ENCODE measurements at places on chromosomes 2 and 18. TPM values are rescaled to one million over a fixed set of nuclear protein-coding genes. Genes with fewer than 3 reads are reported as not detected.

The UGT1A6 gene
- polyA plus RNA-seq, result 2.9 TPM

- no peak for DNase-seq
Observed at GRCh38 chr2:65031341-65032018, 24.7 kb upstream of the CEP68 start.

DNA sequence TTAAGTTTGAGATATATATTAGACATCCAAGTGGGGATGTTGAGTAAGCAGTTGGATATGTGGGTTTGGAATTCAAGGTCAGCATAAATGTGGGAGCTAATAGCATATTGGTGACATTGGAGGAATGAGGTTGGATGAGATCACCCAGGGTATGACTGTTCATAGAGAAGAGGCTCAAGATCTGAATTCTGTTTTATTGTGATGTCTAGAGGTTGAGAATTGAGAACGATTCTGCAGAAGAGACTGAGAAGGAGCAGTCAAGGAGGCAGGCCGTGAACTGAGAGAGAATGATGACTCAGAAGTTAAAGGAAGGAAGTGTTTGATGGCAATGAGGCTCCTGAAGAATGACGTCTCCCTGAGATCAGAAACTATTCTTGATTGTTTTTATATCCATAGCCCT is 5.9 kb downstream of the SERPINB11 start:
- DNase-seq, result no peak

- DNase-seq, result peak; percentile 76
Observed at GRCh38 chr2:102848366-102848839, 86.6 kb downstream of the TMEM182 start.

The CYS1 gene
- 1.2 TPM for polyA plus RNA-seq

GRCh38 chr2:42879913-42880737 is 87.7 kb upstream of the HAAO start:
- no peak for DNase-seq

- no peak for DNase-seq
Observed at GRCh38 chr2:70779911-70780545, 10.4 kb downstream of the FIGLA start.

DNA sequence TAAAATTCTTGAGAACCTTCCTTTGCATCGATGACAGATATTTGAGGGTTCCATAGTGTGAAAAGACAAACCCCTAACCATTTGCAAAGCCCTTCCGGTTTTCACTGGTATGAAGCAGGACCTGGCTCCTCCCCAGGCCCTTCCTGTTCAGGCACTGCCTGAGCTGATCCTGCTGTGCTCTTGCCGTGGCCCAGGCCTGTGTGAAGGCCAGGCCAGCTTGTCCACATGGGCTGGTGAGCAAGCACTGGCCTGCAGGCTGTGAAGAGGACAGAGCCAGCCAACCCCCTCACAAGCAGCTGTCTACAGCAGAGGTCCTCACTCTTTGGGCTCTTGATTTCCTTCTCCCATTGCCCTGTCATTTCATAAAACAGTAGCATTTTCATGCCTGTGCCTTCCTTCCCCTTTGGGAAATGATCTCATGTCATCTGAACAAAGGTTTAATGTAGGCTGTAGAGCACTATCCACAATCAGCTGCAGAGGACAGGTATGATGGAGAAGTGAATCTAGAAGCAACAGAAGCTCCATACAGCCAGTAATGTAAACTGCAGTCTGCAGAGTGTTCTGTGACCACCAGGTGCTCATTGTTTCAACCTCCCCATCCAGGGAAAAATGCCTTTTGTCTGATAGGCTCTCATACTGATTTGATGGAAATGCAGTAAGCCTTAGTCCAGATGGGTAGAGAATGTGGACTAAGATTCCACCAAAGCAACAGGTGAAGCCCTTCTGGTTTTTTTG is 19.8 kb downstream of the MPHOSPH10 start:
- no peak for DNase-seq

- DNase-seq, result no peak
Observed at GRCh38 chr2:231294116-231294515, 95.7 kb downstream of the ARMC9 start.

The GREB1L gene
- 1.1 TPM for polyA plus RNA-seq

GRCh38 chr2:98477506-98477905 is 32.8 kb downstream of the INPP4A start:
- DNase-seq, result no peak

GRCh38 chr2:70927138-70927537 is 8.6 kb upstream of the ATP6V1B1 start:
- DNase-seq, result no peak

GRCh38 chr2:236818281-236819045 is 248.8 kb downstream of the ACKR3 start:
- DNase-seq, result no peak

The DAPL1 gene
- not detected for polyA plus RNA-seq

DNA sequence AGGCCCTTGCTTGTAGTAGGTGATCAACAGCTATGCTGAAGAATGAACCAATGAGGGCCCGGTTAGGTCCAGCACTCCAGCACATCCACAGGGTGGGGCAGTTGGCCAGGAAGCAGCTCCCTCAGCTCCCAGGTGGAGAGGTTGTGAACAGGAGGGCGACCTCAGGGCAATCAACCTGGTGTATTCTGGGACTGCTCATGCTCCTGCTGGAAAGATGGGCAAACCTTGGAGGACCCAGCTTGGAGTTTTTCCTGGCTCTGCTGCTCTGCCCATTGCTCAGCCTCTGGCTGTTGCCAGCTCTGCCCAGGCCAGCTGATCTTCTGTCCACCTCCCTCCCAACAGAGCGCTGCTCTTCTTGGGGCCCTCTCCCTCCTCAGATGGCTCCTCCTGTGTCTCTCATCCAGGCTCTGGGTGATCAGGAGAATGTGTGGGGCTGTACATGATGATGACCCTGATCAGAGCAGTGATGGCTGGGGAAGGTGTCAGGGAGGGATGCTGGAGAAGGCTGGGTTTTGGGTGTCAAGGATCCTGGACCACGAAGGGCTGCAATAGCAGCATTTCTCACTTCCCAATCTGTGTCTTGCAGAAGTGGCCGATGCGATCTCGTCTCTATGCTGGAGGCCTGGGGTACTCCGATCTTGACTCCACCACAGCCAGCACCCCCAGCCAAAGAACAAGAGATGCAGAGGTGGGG is 3.4 kb downstream of the TCF23 start:
- peak; percentile 24 for DNase-seq

DNA sequence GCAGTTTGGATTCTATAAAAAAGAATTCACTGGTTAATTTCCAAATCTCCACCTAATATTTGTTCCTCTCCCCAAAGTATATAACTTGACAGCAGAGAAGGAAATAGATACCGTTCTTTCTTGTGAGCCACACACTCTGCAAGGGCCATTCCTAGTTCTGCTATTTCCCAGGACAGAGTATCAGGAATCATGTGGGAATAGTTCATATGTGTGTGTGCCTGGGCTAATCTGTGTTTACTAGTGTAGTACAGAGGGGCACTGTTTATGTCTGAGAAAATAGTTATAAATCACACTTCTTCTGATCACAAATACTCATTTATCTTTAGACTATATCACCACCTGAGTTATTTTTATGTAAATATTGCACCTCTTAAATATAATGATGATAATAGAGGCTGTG is 296.7 kb downstream of the ARHGAP15 start:
- no peak for DNase-seq

Data from A549 (cell line).